ENCODE measurements at places on chromosomes 12 and 14. TPM values are rescaled to one million over a fixed set of nuclear protein-coding genes. Genes with fewer than 3 reads are reported as not detected.

Gene OTOGL
- total RNA-seq = 0.26 TPM

Gene MYO1H
- not detected for total RNA-seq

Gene IL22
- not detected for total RNA-seq

Gene SLCO1B1
- not detected for total RNA-seq

Gene C1QL4
- not detected for total RNA-seq

Gene KRT86
- 1.8 TPM for total RNA-seq

Gene TPPP2
- 1.3 TPM for total RNA-seq

Gene OR6C2
- not detected for total RNA-seq

Gene CISTR
- total RNA-seq = not detected

Gene DBX2
- not detected for total RNA-seq

Gene CFAP251
- 3.6 TPM for total RNA-seq
